Pancreas (tissue), 10 donors: ENCODE measurements at places on chromosomes 1 and 21. TPM values are rescaled to one million over a fixed set of nuclear protein-coding genes. Genes with fewer than 3 reads are reported as not detected.

Gene AVPR1B
- polyA plus RNA-seq: 0.68 TPM

Gene LCE1C
- not detected for polyA plus RNA-seq

Gene HES4
- polyA plus RNA-seq: 31.9 TPM

Gene TADA1
- 3.1 TPM for polyA plus RNA-seq

Gene FMO4
- polyA plus RNA-seq: 3.2 TPM

Gene DNAJB4
- polyA plus RNA-seq: 6.7 TPM

Gene KAZN
- polyA plus RNA-seq: 2.4 TPM

Gene KANK4
- polyA plus RNA-seq: 2.4 TPM

Gene KLF17
- polyA plus RNA-seq: not detected

Gene NUDT4B
- 0.27 TPM for polyA plus RNA-seq

Gene PLEKHO1
- polyA plus RNA-seq: 12.8 TPM

Gene MAST2
- polyA plus RNA-seq: 9.8 TPM

Gene TIAM1
- 6.8 TPM for polyA plus RNA-seq

Gene OR14K1
- polyA plus RNA-seq: not detected

Gene KLHDC9
- polyA plus RNA-seq: 8.6 TPM

Gene H6PD
- polyA plus RNA-seq: 13.4 TPM
